NCI-H2171 treated with DMSO at 0.1 percent for 48 hours (cell line): ENCODE measurements at places on chromosomes 12 and 14.
A peak's percentile ranks its signal among the peaks of the same experiment; 100 is the strongest.

- no peak for DNase-seq
These were observed 77.8 kb downstream of the CCDC88C start for GRCh38 chr14:91339671-91340369.

DNA sequence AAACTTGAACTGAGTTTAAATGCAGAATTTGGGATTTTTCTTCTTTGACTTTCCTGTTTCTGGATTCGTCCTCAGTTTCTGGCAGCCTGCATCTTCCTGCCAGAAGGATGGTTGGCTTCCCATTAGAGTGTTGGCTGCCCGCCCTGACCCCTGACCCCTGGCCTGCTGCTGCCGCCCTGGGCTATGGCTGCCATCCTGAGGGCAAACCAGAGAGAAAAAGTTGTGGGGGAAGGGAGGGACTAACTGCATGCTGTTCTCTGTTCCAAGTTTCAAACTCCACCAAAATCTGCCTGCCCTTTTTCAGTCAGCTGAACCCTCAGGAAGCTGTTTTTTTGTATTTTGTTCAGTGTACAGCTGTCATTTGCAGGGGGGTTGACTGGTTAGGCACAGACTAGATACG lies 48.4 kb downstream of the FNTB start:
- DNase-seq = no peak

DNA sequence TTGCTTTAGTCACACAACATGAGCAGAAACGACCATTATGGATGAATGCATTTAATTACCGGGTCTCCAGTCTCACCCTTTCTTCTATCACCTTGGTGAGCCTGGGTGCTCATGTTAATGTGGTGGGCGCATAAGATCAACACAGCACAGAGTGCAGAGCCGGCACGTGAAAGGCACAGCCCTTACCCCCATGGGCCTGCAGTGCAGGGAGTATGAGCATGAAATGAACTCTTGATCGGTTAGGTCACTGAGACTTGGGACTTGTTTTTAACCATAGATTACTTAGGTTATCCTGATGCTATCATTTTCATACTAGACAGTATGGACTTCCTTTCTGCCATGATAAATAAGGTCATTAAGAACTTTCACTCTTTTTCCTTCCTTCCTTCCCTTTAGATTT lies 156.8 kb downstream of the CRADD start:
- no peak for DNase-seq

- no peak for DNase-seq
These were observed 8.5 kb upstream of the IL22 start for GRCh38 chr12:68261896-68262295.

GRCh38 chr12:132851465-132851864 lies 22.8 kb upstream of the GOLGA3 start:
- peak; percentile 4 for DNase-seq

- no peak for DNase-seq
These were observed 22.3 kb downstream of the MNAT1 start for GRCh38 chr14:60756847-60757246.

DNA sequence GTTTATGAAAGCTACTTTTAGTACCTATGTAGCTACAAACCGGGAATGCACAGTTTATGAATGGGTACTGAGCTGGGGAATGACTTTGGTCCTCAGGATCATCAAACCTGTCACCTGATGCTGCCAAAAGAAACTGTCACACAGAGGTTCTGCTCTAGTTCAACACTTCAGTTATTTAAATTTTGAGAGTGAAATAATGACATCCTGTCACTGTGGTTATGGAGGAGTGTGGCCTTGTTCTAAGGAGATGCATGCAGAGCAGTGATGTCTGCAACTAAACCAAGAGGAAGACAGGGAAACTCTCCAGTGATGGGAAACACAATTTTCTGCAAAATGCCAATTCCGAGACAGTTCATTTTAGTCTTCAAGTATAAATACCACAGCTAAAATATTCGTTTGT lies 4.8 kb upstream of the AEBP2 start:
- no peak for DNase-seq

GRCh38 chr12:71223139-71223538 lies 65.3 kb upstream of the TSPAN8 start:
- no peak for DNase-seq

GRCh38 chr14:101454229-101454628 lies 107.1 kb upstream of the DIO3 start:
- DNase-seq = no peak
